HepG2 (cell line): ENCODE measurements at places on chromosomes 1 and 21. TPM values are rescaled to one million over a fixed set of nuclear protein-coding genes. Genes with fewer than 3 reads are reported as not detected.

Gene SH2D2A
- 0.59 and 0.73 TPM in 2 replicates for total RNA-seq

Gene C1QC
- total RNA-seq, result not detected in 2 replicates

Gene CD52
- total RNA-seq, result not detected in 2 replicates

Gene KLF17
- total RNA-seq, result not detected in 2 replicates

Gene P3H1
- 18.7 and 64.6 TPM in 2 replicates for total RNA-seq

Gene CSF3R
- total RNA-seq, result 3.5 and 11.9 TPM in 2 replicates

Gene FMO2
- total RNA-seq, result not detected in 2 replicates

Gene CCDC30
- total RNA-seq, result 0.77 and 1.2 TPM in 2 replicates

Gene SPATA45
- total RNA-seq, result 0.64 and 0.86 TPM in 2 replicates

Gene KCNJ6
- not detected in 2 replicates for total RNA-seq

DNA sequence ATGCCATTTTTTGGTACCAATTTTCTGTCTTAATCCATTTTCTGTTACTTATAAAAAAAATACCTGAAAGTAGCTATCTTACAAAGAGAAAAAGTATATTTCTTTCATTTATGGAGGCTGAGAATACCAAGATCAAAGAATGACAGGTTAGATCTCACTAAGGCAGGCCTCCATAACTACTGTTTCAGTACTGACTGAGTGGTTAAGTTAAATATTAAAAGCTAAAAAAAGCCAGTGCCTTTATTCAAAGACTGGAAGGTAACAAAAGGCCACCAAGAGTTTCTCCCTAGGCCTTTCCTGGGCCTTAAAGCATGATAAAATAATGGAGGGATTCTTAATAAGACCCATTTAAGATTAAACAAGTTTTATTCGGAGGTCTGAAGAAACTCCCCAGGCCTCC lies 687.7 kb upstream of the ADGRL4 start:
- no peaks in the 10 kb centered on the region for H3K27me3 ChIP-seq
- H3K4me1 ChIP-seq, result no peaks in the 10 kb centered on the region
- H3K36me3 ChIP-seq, result no peaks in the 10 kb centered on the region
- H3K4me3 ChIP-seq, result no peak overlapping the region
- no peak overlapping the region for H3K27ac ChIP-seq

DNA sequence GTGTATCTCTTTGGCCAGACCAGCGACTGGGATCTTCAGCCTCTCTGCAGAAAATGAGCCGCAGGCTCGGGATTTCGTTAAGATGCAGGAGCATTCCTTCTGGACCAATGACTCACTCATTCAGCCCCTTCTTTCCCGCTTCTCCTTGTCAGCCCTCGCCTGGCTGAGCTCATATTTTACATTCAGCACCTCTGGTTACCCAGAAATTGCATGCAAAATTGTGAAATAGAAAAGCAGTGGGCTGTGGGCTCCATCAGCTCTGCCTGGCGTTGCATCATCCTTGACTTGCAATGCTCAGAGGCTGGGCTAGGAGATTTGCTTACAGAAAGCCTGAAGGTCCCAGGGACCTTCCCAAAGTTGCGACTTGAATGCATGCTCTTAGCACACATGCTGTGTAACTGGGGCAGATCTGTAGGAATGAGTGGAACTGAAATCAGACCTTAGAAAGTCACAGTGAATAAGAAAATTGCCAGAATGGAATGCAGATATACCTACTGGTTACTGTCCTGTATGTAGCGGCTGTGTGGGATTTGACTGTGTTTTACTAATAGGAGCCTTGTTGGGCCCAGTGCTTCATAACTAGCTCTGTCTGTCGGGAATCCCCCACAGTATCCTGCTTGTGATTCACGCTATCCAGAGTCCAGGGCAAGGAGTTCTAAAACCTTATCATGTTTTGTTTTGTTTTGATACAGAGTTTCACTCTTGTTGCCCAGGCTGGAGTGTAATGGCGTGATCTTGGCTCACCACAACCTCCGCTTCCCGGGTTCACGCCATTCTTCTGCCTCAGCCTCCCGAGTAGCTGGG lies 444.8 kb downstream of the KIF26B start:
- H3K4me3 ChIP-seq, result no peak overlapping the region
- no peak for DNase-seq
- no peaks in the 10 kb centered on the region for H3K4me1 ChIP-seq

DNA sequence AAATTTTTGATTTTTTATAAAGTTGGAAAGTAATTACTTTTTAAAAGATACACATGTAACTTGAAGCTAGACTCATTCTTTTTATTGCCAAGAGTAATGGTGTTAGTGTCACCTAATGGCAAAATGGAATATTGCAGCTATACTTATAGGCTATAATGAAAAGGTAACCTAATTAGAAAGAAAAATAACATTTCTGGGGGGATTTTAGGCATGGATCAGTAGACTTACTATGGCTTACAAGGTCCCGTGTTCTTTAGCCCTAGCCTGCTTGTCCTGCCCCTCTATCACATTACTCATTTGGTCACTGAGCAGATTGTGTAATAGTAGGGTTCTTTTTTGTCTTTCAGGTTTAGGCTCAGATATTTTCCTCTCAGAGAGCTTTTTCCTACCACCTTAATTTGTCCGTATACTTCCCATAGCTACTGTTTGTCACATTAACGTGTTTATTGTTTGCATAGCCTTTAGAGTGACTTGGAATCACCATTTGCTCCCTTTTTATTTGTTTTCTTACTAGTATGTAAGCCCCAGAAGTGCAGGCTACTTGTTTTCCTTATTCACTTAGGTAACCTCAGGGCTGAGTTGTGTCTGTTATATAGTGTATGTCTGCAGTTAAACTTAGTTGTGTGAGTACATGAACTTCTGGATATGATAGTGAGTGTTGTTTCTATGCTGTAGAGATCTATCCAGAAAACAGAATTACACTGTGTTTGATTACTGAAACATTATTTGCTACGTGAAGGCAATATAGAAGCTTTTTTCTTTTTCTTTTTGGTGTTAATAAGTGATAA lies 58.7 kb downstream of the RABGAP1L start:
- H3K4me1 ChIP-seq, result peaks cover 13% of the 10 kb centered on the region
- H3K4me3 ChIP-seq, result no peak overlapping the region
- DNase-seq, result peak; percentile 21
- peak overlapping the region; percentile 16 for H3K27ac ChIP-seq
- no peaks in the 10 kb centered on the region for H3K27me3 ChIP-seq
- H3K36me3 ChIP-seq, result peaks cover 3% of the 10 kb centered on the region

DNA sequence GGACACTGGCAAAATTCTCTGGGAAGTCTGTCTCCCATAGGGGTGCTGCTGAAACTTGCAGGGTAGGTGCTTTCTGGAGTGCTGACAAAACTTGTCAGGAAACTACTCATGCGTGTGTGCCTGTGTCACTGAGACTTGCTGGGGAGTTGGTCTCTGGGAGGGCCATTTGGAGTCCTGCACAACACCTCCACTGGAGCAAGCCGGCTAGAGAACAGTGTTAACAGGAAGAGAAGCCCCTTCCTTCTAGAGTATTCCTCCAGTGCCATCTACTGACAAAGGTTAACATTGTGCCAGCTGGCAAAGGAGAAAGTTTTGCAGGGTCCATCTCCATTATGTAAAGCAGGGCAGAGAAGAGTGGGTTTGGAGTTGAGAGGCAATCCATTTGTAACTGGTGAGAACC lies 30.0 kb downstream of the ZMYM4 start:
- H3K27me3 ChIP-seq, result no peaks in the 10 kb centered on the region
- DNase-seq, result peak; percentile 38
- H3K4me1 ChIP-seq, result no peaks in the 10 kb centered on the region
- peaks cover 26% of the 10 kb centered on the region for H3K36me3 ChIP-seq
- H3K27ac ChIP-seq, result no peak overlapping the region
- no peak overlapping the region for H3K4me3 ChIP-seq

DNA sequence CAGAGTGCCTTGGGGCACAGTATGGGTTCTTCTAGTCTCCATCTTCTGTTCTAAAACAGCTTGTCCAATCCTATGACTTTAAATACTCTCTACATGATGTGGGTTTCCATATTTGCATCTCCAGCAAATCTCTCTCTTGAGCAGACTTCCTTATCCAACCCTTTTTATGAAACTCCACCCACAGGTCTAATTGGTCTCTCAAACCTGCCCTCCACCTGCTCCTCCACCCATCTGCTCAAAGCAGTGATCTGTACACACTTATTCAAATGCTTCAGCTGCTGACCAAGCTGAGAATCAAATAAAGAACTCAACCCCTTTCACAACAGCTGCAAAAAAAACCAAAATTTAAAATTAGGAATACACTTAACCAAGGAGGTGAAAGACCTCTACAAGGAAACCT lies 11.5 kb downstream of the MCOLN2 start:
- DNase-seq, result no peak
- no peaks in the 10 kb centered on the region for H3K4me1 ChIP-seq
- no peaks in the 10 kb centered on the region for H3K27me3 ChIP-seq
- no peak overlapping the region for H3K4me3 ChIP-seq
- H3K27ac ChIP-seq, result no peak overlapping the region

DNA sequence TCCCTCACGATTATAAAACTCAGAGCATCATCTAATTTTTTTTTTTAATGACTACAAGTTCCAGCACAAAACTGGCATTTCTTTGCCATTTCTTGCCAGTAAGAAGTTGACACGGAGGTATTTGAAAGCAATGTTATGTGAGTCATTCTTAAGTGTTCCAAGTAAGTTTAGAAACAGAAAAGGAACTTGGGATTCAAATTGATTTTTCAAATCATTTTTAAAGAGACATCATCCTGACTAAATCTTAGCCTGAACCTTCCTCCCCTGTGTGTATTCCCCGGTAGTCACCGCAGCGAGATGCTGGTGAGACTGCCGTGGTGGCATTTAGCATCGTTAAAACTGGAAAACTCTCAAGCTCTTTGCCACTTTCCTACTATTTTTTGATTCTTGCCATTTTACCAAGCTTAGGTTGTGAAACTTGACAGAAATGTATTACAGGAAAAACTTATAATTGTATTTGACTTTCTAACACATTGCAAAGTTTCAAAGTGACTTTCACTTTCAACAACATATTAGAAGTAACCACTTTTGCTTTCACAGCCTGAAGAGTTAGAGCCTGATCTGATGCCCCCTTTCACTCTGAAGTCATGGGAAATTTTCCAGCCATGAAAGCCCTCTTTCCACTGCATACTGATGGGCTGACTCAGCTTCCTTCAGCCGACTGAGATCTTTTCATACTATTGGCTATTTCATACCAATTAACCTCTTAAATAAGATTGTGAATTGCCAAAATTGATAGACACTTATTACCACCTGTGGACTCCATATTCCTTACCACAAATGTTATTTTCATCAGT lies 61.4 kb downstream of the OLFML2B start:
- peaks cover 2% of the 10 kb centered on the region for H3K36me3 ChIP-seq
- H3K4me3 ChIP-seq, result no peak overlapping the region
- H3K4me1 ChIP-seq, result no peaks in the 10 kb centered on the region
- H3K27ac ChIP-seq, result no peak overlapping the region

DNA sequence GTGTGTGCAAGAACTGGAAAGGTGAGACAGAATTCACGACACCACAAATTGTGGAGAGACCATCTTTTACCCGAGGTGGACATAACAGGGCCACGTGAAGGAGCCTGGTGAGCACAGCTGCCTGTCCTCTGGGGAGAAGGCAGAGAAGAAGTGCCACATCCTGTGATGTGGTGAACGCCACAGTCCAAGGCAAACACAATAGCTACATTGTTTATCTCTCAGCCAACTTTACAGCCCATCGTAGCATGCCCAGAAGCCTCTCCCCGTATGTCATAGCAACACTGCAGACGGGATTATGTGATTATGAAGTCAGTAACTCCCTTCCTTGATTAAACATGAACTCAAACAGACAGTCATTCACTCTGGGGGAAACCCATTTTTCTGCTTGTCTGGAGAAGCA lies 612.2 kb downstream of the SMYD3 start:
- H3K27ac ChIP-seq, result no peak overlapping the region
- DNase-seq, result no peak
- no peaks in the 10 kb centered on the region for H3K36me3 ChIP-seq
- no peaks in the 10 kb centered on the region for H3K4me1 ChIP-seq

GRCh38 chr1:19412654-19413053 lies 72.7 kb downstream of the CAPZB start:
- peaks cover 61% of the 10 kb centered on the region for H3K4me1 ChIP-seq
- DNase-seq, result no peak
- H3K4me3 ChIP-seq, result no peak overlapping the region
- H3K27me3 ChIP-seq, result no peaks in the 10 kb centered on the region
- peaks cover 8% of the 10 kb centered on the region for H3K36me3 ChIP-seq

DNA sequence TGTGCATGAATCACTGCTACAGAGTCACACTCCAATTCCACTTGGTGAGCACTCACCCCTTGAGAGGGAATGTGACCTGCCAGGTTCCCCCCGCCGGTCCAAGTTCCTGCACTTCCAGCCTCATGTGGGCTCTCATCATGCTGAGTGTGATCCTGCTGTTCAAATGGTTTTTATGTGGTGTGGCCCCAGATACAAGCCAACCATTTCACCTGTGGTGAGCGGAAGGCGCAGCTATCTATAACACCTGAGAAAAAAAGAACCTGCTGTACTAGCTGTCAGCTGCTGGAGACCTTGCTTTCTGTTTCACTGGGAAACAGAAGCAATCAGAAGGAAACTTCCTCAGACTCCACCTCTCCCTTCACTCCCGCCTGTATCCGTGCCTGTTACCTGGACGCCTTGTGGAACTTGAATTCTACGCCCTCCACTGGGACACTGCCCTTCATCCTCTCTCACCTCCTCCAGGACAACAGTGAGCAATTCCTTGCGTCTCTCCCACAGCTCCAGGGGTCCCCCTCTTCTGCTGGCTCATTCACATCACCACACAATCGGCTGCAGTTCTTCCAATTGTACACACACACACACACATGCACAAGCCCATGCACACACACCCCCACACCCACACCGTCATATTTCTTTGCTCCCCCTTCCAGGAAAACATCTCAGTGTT lies 64.4 kb upstream of the RPL11 start:
- H3K27ac ChIP-seq, result no peak overlapping the region
- no peak overlapping the region for H3K4me3 ChIP-seq

- no peaks in the 10 kb centered on the region for H3K36me3 ChIP-seq
- H3K27ac ChIP-seq, result no peak overlapping the region
- no peak overlapping the region for H3K4me3 ChIP-seq
- DNase-seq, result no peak
These were observed 141.8 kb downstream of the TTLL7 start for GRCh38 chr1:83857103-83857502.

GRCh38 chr1:38028105-38028591 lies 15.6 kb downstream of the UTP11 start:
- H3K27ac ChIP-seq, result no peak overlapping the region
- peaks cover 11% of the 10 kb centered on the region for H3K36me3 ChIP-seq
- no peak overlapping the region for H3K4me3 ChIP-seq
- no peak for DNase-seq
- no peaks in the 10 kb centered on the region for H3K27me3 ChIP-seq

- no peak overlapping the region for H3K27ac ChIP-seq
- no peak for DNase-seq
- no peaks in the 10 kb centered on the region for H3K27me3 ChIP-seq
- H3K4me3 ChIP-seq, result no peak overlapping the region
- no peaks in the 10 kb centered on the region for H3K4me1 ChIP-seq
- no peaks in the 10 kb centered on the region for H3K36me3 ChIP-seq
These were observed 24.8 kb downstream of the MARK1 start for GRCh38 chr1:220552672-220553260.

DNA sequence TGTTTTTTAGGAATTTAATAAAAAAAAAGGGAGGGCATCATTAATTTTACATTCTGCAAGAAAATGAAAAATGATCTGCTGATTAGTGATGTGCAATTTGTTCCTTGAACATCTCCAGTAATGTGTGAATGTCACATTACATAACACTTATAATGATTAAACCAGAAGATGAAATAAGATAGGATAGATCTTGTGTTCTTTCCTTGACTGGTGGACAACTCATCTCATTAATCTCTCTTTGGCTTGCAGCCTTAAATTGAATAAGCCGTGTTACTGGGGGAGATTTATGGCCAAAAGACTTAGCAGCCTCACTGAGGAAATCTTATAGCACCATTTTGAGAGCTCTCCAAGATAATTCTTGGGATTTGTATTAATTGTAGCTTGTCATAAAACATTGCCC lies 217.2 kb downstream of the ST6GALNAC3 start:
- no peak for DNase-seq
- no peak overlapping the region for H3K4me3 ChIP-seq
- H3K4me1 ChIP-seq, result no peaks in the 10 kb centered on the region
- no peaks in the 10 kb centered on the region for H3K27me3 ChIP-seq
- no peaks in the 10 kb centered on the region for H3K36me3 ChIP-seq
